ENCODE measurements at places on chromosomes 13 and 19.

DNA sequence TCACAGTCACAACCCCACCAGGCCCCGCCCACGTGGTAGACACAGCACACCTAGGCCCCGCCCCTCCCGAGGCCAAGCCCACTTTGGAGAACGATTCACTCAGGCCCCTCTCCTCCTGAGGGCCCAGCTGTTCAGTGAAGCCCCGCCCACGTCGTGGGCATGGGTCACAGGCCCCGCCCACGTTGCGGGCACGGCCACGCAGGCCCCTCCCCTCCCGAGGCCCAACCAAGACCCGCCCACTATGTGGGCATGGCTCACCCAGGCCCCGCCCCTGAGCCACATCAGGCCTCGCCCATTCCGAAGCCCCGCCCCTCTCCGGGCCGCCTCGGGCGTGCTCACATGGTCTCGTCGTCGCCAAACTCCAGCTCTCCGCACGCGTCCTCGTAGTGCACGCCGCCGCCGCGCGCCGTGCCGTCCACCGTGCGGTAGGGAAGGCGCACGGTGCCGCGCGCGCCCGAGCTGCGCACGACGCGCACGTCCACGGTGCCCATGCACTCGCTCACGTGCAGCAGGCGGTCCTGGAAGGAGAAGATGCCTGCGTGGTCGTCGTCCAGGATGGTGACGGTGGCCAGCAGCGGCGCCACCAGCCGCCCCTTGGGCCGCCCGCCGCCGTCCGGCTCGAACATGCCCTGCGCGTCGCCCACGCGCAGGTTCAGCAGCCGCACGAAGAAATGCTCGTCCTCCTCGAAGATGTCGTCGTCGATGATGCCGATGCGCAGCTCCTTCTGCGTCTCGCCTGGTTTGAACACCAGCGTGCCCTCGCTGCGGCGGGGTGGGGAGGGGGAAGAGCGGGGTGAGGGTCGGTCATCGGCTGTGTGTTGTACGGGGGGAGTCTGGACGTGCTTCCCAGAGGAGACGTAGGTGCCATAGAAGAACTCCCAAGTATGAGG, 24.0 kb downstream of the SLC8A2 start:
- peak; percentile 69 for DNase-seq

DNA sequence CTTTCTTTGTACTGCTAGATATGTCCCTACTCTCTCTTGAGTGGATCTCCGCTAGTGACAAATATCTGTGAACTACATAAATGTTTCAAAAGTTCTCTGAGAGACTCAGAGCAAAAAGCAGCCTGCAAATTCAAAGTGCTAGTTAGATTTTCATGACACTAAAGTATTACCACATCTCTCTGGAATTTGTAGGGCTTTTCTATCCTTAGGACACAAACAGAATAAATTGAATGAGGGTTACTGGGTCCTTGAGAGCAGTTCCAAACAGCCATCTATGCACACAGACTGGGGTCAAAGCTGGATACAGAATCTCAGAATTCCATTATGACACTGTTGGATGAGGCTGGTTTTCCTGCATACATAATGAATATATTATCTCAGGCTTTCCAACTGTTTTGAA, 953.2 kb downstream of the DIAPH3 start:
- no peak for DNase-seq

- no peak for DNase-seq
Measured at GRCh38 chr19:38743394-38744297, 628 bp downstream of the CAPN12 start.

DNA sequence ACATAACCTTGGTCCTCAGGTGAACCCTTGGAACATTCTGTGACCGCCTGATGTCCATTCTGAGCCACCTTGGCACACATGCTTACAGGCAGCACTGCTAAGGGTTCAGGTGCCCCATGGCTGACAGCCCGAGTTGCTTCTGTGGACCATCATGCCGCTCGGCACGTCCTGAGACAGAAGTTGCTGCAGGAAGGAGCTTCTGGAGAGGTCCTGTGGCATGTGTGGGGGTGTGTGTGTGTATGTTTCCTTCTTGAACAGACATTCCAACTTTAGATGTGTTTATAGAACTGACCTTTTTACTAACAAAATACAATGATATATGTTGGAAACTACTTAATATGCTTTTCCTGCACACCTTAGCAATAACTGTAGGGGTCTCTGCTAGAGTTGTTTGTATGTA, 4.8 kb upstream of the C1QTNF9 start:
- DNase-seq: no peak

DNA sequence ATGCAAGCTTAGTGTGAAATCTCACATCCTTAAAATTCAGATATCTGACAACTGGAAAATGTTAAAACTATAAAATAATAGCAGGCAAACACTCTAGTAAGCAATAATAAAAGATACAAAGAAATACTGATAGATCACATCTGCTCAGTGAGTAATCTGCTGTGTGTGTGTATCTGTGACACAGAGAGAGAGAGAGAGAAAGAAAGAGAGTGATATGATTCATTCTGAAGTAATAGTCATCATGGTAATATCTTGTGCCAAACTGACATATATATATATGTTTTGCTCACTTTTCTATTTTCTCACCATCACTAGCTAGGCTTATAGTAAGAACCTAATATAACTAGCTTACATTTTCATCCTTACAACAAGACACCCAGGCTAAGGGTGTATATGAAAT, 288.0 kb upstream of the SLITRK6 start:
- DNase-seq: peak; percentile 57

DNA sequence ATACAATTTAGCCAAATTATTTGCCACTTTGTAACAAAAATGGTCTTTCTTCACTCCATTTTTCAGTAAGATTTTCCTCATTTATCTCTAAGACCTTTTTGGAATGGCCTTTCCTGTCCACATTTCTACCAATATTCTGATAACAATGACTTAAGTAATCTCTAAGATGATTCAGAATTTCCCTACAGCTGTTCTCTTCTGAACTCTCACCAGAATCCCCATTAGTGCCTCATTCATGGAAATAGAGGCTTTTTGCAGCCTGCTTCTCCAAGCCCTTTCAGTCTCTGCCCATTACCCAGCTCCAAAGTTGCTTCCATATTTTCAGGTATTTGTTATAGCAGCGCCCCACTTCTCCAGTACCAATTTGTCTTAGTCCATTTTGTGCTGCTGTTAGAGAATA, 867.0 kb downstream of the GPC5 start:
- no peak for DNase-seq

DNA sequence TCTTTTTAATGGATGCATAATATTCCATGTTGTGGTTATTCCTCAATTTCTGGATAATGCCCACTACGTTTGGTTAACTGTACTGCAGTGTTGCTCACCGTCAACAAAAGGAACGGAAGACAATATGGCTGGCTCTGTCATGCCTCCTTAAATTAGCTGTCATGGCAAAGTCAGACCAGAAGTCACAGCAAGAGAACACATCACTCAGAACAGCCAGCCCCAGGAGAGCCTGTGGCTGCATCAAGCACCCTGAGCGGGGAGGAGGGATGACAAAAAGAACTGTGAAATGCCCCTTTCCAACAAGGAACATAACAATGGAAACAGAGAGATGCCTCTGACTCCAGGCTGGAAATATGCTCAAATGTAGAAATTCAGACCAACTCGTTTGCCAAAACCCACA, 366.0 kb upstream of the ZNF507 start:
- DNase-seq: no peak

DNA sequence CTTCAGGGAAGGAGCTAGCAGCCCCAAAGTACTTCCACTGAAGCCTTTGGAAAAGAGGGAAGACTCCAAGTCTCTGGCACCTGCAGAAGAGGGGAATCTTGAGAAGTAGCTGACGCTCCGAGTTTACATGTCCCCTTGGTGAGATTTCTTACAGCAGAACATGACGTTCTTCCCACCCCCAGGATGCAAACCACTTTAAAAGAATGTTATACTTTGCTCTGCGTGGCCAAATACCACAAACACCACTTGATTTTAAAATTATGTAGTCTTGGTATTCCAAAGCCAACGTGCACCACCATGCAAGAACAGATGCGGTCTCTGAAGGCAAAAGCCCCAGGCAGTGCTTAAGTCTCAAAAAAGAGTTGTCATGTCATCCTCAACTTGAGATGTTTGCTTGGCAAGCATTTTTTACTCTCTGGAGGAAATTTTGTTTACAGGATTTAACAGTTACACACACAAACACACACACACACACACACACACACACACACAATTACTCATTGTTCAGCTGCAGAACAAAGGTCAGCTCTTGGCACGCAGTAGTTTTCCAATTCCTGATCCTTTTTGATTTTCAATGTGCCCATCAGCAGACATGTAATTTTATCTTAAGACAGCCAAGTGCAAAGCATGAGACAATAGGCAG, 106.1 kb downstream of the RGCC start:
- peak; percentile 15 for DNase-seq

DNA sequence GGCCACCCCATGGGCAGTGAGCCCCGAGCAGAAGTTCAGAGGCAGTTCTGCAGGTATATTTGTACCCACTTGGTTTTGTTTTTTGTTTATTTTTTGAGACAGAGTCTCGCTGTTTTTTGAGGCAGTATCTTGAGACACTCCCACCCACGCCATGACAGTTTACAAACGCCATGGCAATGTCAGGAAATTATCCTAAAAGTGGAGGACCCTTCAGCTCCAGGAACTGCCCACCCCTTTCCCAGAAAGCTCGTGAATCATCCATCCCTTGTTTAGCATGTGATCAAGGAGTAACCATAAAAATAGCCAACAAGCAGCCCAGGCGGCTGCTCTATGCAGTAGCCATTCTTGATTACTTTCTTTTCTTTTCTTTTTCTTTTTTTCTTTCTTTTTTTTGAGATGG, 41.0 kb downstream of the CELF5 start:
- no peak for DNase-seq

GRCh38 chr13:29597706-29598105, 2.2 kb upstream of the SLC7A1 start:
- no peak for DNase-seq

DNA sequence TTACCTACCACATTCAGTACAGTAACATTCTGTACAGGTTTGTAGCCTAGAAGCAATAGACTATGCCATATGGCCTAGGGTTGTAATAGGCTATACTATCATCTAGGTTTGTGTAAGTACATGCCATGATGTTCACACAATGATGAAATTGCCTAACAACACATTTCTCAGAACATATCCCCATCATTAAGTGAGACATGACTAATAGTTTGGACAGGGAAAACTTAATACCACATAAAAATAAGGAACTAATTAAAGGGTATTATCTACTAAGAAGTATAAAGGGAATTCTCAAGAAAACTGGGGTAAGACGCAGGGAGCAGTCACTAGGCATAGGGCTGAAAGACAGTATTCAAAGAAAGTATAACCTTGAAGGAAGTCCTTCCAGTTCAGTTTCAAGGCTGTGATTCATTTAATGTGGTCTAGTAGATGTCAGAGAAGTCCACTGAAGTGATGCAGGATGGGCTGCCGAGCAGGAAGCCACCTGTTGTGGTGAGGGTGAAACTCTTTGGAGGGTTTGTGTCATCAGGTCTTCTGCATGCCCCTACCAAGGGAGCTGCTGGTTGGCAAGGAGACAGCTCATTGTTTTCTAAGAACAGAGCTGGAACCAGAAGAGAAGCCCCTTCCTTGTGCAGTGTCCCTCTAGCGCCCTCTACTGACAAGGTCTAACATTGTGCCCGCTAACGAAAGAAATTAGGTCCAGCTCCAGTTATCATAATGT, 122.9 kb downstream of the OLFM4 start:
- no peak for DNase-seq

DNA sequence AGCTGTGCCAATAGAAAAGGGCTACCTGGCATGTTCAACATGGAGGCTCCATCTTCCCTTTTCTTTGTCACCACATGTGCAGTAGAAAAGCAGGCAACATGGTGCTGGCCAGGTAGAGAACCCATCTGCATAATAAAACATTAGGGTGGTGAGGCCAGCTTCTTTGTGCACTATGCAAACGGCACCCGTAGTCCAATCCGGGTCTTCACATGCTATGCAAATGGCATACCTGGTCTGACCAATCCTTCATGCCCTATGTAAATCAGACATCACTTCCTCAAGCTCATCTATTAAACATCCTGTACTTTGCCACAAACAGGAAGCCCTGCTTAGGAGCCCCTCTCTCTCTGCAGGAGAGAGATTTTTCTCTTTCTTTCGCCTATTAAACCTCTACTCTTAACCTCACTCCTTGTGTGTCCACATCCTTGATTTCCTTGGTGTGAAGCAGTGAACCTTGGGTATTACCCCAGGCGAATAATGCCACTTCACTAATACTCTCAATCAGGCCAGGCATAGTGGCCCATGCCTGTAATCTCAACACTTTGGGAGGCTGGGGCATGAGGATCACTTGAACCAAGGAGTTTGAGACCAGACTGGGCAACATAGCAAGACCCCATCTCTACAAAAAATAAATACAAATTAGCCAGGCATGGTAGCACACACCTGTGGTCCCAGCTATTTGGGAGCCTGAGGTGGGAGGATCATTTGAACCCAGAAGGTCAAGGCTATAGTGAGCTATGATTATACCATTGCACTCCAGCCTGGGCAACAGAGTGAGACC, 111.3 kb upstream of the MRI1 start:
- no peak for DNase-seq

DNA sequence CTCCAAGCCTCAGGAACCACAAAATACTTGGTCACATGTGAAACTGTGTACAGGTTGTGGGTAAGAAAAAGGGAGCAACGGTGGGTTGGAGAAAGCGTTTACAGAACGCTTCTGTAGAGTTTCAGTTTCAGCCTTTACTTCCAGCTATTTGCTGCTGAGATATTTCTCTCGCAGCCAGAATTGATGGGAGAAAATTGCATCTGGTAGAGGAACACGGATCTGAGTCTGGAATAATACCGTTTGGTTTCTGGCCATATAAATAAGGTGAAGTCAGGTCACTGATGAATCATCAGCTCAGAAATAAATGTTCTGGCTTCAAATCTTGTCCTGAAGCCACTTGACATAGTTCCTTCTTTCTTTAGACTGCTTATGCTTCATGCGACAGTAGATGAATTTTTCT, 20.3 kb upstream of the RFC3 start:
- DNase-seq: no peak

GRCh38 chr19:12092956-12093355, 28.4 kb downstream of the ZNF844 start:
- no peak for DNase-seq

DNA sequence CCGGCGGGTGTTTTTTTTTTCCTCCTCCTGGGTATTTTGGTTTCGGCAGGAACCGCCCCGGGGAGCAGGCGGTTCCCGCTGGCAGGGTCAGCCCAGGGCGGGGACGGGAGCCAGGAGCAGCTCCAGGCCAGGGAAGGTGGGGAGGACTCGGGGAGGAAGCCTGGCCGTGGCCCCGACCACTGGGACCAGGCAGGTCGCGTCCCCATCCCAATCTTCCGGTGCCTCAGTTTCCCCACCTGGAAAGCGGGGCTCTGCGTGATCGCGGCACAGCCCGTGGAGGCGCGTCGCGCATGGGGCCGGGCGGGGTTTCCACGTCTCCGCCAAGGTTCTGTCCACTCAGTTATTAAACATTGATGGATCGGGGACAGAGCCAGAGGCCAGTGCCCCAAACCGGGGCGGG, 34.8 kb downstream of the IL12RB1 start:
- DNase-seq: no peak

- DNase-seq: no peak
Measured at GRCh38 chr13:102207680-102208342, 194.0 kb downstream of the FGF14 start.

DNA sequence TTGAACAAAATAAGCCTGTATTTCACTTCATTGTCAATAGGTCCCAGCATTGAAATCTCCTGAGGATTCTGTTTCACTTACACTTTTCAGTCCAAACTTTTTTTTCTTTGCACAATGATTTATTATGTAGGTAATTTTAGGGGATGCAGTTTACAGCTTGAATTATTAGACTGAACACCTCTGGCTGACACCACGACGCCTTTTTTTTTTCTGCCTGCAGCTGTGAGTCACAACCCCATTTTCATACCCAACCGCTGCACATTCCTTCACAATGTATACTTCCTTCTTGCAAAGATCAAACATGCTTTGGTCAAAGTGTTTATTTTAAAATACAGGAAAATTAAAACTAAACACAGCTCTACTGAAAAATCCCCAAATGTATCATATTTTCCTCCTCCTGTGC, 11.4 kb downstream of the ZIC2 start:
- DNase-seq: peak; percentile 64

All from foreskin keratinocyte (primary cell).